ENCODE measurements at places on chromosomes 2 and 18.

DNA sequence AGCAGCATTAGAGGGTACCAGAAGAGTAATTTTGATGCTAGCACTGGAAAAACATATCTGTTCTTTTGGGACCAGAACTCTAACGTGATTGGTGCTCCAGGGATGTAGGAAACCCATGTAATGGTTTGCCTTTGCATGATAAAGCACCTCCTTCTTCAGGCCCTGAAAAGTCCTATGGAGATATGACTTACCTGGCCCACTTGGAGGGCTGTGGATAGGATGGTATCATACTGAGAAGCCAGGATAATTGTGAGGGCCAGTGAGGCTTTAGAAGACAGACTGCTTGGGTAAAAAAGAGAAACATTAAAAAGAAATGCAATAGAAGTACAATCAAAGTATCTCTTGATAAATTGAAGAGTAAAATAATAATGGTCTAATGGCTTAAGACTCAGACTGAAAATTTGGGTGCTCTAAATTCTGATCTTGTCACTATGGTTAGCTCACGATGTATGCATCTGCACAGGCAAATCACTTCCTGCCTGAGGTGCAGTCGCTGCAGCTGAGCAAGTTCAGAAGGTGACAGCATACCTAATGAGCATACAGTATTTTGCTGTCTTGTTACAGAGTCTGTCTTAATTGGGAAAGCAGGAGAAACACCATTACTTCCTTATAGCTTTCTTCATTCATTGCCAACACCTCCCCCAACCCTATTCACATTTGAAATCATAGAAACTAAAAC, 371.5 kb downstream of the NUP35 start:
- no peak for DNase-seq

- no peak for DNase-seq
These were observed 37.5 kb upstream of the WIPF1 start for GRCh38 chr2:174635015-174635593.

DNA sequence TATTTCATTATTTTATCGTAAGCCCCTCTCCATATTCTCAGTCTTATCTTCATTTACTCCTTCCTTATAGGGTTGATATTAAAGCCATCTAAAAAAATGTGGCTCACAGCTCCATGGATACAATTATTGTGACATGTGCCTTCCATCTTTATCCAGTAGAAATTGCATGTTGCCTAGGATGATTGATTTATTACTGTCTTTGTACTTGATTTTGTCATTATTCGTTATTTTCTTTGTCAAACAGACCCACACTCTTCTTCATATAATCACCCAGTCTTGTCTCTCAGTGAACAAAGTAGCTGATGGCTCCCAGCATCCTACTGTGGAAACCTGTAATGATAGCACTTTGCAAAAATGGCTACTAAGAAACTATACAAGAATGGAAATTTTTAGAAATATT, 252.2 kb upstream of the KCNJ3 start:
- no peak for DNase-seq

- no peak for DNase-seq
These were observed 55.2 kb upstream of the RIOK3 start for GRCh38 chr18:23397907-23398306.

DNA sequence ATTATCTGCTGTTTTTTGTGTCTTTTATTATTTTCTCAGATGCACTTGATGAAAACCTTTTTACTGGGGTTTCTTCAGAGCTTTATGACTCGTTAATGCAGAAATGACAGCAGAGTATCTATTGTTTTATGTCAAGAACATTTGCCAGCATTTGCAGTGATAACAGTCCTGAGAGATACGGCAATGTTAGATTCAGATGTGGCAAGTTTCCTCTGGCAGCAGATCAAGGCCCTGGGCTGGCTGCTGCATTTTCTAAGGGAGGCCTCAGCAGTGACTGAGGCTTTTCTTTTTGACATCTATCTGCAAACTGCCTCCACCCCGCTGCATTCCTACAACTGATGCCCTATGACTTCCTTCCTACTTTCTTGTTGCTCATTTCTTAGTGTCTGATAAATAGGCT, 40.2 kb downstream of the EFEMP1 start:
- no peak for DNase-seq

DNA sequence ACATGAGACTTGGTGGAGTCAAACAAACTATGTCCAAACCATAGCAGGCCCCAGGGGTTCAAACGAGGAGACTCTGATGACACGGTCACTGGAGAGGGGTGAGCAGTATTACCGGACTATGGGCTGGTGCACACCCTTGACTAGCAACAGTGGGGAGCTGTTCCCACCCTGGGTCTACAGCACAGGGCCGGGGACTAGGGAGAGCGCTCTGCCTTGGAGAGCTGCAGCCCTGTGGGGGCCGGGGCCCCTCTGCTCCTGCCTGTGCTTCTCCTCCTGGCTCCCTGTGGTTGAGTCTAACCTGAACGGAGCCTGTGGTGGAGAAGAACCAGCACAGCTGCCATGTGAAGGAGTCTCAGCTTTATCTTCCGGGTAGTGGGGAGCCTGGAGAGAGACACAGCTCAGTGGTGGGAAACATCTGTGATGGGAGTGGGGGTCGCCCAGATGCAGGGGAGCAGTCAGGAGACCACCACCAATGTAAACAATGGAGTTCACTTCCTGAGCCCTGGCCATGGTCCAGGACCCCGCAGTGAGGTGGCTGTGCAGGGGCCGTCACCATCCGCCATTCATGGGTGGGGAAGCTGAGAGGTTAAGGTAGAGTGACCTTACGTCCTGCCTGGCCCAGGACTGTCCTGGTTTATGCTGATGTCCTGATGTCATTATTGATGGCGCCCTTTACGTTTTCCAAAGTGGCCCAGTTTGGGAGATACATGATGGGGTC, 195.7 kb upstream of the TWIST2 start:
- DNase-seq: no peak

- DNase-seq: no peak
These were observed 7.8 kb upstream of the RAB31 start for GRCh38 chr18:9700261-9700796.

- DNase-seq: no peak
These were observed 204.8 kb upstream of the SYT4 start for GRCh38 chr18:43482136-43482535.

DNA sequence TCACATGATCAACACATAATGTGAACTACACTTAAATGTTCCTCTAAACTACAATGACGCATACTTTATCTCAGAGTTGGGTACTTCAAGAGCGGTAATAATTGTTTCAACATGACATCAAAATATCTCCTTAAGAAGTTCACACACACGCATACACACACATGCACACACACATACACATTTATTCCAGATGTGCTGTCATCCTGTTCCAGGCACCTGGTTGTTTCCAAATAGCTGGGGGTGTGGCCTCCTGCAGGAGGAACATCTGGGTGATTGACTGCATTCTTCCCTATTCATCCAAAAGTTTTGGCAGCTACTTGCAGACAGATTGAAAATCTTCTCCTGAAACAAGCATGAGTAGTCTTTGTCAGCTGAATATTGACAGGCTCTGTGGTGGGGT, 37.9 kb upstream of the PIK3C3 start:
- no peak for DNase-seq

GRCh38 chr2:191625446-191625845, 52.5 kb upstream of the NABP1 start:
- no peak for DNase-seq

- no peak for DNase-seq
These were observed 479.3 kb upstream of the NXPH2 start for GRCh38 chr2:139259422-139260051.

GRCh38 chr2:33949371-33949770, 350.3 kb upstream of the FAM98A start:
- no peak for DNase-seq

DNA sequence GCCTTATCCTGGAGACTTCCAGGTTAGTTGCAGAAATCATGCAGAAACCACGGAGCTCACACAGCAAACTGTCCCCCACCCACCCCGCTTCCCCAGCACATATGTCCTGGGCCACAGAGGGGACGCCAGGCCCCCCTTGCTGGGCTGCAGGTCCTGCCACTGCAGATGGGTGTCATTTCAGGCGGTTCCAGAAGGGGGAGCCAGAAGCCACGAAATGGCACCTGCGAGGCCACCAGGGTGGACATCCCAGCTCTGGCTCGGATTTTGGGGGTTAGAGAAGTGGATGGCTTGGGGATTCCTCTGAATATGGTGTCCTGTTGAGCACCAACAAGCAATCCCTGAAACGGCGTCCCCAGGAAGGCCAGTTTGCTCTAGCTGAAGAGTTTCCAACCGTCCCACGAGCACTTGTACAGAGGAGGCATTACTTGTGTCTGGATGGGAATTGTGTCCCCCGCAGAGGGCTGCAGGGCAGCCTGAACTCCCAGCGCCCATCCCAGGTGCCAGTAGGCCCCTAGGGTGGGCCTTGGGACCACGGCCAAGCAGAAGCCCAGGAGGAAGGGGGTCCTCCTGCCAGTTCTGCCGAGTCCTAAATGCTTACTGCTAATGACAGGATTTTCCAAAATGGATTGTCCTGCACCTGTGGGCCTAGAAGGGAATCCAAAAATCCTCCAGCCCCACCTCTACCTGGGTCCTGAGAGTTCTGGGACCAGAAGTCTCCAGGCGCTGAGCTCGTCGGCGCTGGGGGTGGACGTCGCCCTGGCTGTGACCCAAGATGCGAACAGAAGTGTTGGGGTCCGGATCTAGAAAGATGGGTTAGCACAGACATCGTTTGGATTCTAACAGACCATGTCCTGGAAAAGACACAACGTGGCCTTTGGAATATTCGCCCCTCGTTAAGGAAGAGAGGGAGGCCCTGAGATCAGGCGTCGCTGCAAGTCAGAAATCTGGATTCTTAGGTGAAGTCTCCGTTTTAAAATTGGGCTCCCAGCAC, 14.6 kb upstream of the NFATC1 start:
- no peak for DNase-seq

DNA sequence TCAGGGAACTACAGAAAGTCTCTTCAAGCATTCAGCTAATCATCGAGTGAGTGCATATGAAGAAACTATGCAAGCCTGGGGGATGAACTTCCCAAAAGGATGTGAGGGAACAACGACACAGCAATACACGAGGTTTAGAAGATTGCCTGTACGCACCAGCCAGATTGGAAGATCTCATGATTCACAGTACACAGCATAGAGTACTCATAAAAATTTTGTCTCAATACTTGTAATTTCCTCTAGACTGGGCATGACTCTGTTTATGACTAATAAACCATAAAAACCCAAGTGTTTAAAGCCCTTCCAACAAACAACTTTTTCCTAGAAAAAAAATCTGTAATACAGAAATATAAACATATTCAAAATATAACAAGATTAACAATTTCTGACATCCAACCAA, 279.7 kb downstream of the KCNJ3 start:
- DNase-seq: no peak

- peak; percentile 74 for DNase-seq
These were observed 199.2 kb upstream of the SMAD2 start for GRCh38 chr18:48129621-48130082.

GRCh38 chr2:188786368-188786841, 187.8 kb upstream of the COL3A1 start:
- DNase-seq: no peak
